Fibroblast of mammary gland (primary cell): ENCODE measurements at places on chromosomes 5 and 9.

GRCh38 chr5:156391139-156391538 lies 64.2 kb downstream of the SGCD start:
- peak; percentile 43 for DNase-seq

GRCh38 chr9:117403848-117404247 lies 11.0 kb downstream of the ASTN2 start:
- DNase-seq = no peak

DNA sequence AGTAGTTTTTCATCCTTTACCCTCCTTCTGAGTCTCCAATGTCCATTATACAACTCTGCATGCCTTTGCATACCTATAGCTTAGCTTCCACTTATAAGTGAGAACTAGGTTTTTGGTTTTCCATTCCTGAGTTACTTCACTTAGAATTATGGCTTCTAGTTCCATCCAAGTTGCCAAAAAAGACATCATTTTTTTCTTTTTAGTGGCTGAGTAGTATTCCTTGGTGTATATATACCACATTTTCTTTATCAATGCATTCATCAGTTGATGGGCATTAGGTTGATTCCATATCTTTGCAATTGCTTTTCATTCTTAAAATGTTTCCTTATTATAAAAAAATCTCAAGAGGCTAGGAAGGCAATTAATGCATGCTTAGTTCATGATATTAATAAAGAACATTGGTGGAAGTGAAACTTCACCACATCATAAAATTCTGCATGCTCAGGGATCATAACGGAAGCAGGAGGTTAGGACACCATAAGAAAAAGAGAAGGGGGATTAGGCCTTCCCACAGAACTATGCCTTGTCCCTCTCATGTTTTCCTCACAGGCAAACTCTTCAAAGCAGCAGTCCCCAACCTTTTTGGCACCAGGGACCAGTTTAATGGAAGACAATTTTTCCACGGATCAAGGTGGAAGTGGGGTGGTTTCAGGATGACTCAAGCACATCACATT lies 105.2 kb downstream of the FRMD3 start:
- DNase-seq = no peak

- DNase-seq = no peak
Observed at GRCh38 chr5:38782180-38782835, 63.5 kb upstream of the OSMR start.

DNA sequence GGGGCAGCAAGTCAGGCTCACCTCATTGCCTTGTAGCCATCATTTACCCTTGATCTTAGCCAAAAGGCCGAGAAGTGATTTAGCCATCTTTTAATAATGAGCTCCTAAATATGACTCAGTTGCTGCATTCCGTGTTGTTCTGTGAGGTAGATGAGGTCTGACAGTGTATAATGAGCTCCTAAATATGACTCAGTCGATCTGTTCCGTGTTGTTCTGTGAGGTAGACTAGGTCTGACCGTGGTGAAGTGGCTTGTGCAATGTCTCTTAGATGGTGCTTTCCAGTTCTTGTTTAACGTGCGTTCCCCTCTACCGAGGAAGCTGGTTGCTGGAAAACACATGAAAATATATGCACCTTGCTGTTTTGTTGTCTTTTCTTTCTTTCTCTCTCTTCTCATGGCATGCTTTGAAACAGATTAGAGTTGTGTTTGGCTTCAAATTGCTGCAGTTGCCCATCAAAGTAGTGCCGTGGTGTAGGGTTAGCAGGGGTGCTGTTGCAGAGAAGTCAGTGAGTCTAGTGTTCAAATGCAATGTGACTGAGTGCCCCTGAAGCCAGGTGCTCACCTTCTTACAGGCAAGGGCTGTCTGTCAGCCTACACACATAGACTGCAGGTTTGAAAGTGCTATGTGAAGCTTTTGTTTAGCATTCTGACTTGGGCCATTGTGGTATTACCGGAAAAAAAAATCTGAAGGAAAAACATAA lies 118.6 kb downstream of the KDM4C start:
- peak; percentile 28 for DNase-seq

- no peak for DNase-seq
Observed at GRCh38 chr9:137169896-137170358, at the start of gene LRRC26. TSS of gene LRRC26 (minus strand) at chr9:137170051. CDS start at chr9:137169943, 108 bp downstream.

DNA sequence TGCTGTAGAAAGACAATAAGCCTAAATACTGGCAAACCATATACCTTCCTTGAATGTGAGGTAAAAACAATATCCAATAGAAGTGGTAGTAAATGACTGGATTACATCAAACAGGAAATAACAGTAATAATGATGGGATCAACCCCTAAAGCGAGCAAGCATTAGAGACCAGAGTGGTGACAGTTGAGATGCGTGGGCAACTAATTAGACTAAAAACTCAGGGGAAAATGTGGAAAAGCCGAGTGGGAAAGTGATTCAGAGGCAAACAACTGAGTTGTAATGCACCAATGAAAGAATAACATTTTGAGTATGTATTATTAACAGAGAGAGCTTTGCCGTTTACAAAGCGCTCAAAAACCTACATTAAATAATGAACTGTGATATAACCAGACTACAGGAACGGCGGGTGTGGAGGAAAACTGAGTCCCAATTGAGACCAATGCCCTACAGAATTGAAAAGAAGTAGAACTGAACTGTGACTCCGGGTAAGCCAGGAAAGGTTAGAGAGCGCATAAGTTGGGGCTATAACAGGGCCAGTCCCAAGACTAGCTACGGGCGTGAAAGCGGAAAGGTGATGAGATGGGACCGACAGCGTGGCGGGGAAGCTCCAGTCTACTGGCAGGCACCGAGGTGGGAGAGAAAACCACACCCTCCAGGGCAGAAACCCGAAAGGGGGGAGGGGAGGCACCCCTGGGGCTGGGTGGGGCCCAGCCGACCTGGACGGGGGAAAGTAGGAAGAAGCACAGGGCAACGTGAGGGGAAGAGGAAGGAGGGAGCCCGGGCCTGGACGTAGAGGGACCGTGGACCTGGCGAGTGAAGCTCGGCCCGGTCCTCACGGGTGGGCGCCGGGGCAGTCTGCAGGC lies 592 bp downstream of the UBAP2 start:
- DNase-seq = peak; percentile 23

GRCh38 chr9:90979138-90979551 lies 177.5 kb downstream of the SYK start:
- DNase-seq = no peak

GRCh38 chr9:122398371-122398924 lies 27.6 kb downstream of the PTGS1 start:
- no peak for DNase-seq

GRCh38 chr5:132099076-132099748 lies 25.6 kb downstream of the CSF2 start:
- DNase-seq = no peak

DNA sequence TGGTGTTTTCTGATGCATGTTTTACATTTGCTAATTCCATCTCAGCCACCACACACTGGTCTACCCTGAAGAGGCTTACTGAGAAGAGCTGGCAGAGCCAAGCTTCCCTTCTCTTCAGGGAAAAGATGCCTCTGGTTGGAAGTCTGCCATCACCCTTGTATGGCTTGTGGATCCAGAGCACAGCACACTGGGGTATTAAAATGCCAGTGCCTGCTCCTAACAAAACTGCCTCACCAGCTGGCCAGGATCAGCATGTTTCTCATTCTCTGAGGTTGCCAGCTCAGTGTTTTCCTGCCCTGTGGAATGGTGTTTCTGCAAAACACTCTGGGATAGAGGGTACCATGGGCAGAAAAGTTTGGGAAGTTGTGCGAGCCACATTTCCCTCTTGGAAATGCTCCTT lies 31.6 kb upstream of the ZNF618 start:
- DNase-seq = no peak

GRCh38 chr9:87944682-87945081 lies 26.9 kb downstream of the SPATA31C1 start:
- DNase-seq = no peak

DNA sequence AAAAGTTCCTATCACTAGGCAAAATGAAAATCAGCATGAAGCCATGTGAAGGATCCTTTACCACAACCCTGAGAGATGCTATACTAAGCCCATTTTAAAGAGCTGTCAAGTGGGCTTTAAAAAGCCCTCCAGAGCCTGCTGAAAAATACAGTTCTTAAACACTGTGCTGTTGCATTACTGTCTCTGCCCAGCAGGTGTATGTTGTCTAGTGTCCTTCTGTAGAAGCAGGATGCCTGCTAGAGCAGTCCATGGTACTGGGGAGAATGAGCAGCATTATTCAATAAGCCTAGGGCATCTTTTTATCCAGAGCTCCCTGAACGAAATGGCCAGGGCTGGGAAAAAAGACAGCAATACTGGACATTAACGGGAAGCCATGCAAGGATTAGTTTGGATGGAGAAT lies 126.2 kb upstream of the PLCXD3 start:
- peak; percentile 36 for DNase-seq

DNA sequence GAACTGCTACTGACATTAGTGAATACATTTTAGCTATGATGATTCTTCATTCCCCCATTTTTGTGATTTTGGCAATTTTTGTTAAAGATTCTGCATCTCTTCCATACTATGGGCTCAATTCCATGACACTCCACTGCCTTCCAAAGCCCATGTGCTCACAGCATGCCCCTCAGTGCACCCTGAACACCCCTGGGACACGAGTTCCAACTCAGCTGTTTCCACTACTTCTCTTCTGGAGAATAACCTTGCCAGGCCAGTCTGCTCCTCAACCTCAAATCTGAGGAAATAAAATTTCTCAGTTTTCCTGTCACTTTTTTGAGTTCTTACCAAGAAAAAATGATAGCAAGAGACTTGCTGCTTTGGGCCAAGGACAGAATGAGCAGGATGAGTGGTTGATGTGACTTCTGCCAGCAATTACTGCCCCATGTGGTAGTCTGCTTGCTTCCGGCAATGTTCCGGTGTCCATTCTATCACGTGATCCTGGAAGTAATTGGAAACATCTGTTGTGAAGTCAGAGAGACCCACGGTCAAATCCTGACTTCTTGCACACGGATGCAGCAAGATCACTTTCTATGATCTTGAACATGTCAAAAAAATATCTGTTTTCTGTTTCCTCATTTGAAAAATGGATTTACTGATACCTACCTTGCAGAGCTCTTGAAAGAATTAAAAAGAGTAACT lies 58.3 kb downstream of the EGFLAM start:
- DNase-seq = peak; percentile 74

- no peak for DNase-seq
Observed at GRCh38 chr5:80763873-80764647, 109.3 kb upstream of the DHFR start.

DNA sequence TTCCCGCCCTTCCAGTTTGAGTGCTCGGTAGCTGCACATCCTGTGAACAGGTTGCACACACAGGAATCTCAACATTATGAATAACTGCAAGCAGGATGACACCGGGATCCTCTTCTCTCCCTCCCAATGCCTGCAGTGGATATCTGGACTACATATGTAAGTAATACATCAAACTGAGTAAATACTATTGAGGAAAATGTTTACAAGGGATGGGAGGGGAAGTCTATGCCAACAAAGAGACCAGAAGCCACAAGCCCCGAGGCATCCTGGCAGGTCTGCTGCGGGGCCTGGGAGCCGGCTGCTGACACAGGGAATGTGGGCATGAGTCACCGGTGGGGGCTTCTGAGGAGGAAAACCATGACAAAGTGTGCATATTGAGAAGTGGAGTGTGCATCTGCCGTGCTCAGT lies 8.6 kb upstream of the ANKRD33B start:
- DNase-seq = peak; percentile 92

DNA sequence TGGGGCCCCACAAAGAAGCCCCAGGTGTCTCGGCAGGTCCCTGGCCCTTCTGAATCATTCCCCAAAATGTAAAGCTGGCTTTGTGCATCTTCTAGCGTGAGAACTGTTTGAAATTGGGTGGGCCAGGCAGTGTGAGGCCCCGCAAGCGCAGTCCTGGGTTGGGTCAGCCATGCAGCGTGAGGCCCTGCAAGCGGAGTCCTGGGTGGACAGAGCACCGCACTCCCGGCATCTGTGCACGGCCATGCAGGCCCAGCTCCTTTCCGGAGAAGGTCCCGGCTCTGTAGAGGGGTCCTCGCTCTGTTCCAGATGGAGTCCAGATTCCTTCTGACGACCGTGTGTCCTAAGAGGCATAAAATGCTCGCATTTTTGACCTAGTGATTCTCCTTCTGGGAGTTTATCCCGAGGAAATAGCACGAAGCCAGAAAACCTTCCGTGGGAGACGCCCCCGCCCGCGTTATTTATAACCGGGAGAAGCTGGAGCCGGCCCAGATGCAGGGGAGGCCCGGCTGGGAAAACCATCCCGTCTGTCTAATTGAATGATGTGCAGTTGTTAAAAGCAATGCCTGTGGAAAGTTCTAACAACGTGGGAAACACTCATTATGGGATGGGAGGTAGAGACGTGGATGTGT lies 19.4 kb upstream of the NOTCH1 start:
- peak; percentile 70 for DNase-seq

DNA sequence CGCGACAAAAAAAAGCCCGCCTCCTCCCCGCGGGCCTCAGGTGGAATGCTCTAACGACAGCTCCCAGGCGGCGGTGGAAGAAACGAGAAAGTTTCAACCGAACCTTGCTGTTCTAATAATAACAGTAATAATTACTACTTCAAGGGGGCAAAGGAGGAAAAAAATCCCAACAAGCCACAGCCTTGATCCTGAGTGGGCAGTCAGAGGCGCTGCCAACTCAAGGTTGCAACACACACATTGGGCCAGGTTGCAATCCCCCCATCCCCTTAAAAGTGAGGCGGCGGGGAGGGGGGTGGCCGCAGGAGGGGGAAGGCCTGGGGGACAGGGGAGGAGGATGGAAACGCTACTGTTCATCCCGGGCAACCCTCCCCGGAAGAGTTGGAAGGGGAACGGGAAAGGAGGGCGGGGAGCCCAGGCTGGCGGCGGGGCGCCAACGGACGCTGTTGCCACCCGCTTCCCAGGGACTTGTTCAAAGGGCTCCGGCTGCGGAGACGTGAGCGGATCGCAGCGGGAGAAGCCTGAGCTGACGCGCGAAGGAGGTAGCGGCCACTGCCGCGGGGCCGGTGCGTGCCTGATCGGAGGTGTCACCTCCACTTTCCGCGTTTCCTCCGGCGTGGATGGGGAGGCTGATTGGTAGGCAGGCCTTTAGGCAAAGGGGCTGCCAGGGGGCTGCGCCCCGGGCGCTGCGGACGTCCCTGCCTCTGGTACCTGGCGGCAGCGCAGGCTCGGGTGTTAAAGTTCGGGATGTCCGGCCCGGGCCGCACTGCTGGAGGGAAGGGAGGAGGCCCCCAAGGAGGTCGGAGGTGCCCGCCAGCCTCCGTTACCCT lies 647 bp downstream of the SMARCA2 start:
- DNase-seq = peak; percentile 31

DNA sequence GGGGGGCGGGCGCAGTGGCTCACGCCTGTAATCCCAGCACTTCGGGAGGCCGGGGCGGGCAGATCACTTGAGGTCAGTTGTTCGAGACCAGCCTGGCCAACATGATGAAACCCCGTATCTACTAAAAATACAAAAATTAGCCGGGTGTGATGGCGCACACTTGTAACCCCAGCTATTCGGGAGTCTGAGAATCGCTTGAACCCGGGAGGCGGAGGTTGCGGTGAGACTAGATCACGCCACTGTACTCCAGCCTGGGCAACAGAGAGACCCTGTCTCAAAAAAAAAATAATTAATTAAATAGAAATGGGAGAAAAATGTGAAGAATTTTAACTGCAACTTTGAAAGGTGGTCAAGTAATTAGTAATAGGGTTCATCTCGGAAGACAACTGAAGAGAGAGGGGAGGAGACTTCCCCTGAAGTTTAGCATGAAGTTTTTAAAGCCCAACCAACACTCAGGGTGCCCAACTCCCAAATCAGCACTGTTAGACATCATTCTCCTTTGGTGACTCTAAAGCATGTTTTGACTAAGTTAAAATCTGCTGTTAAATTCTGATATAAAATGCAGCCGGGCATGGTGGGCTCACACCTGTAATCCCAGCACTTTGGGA lies 1.4 kb upstream of the CSNK1A1 start:
- no peak for DNase-seq

GRCh38 chr5:153223376-153223775 lies 267.1 kb upstream of the GRIA1 start:
- no peak for DNase-seq

GRCh38 chr9:90022474-90022873 lies 417.7 kb downstream of the GADD45G start:
- DNase-seq = no peak
